Suppressor macrophage treated with lipopolysaccharide for 4 hours (primary cell): ENCODE measurements at places on chromosomes 11 and 22.

DNA sequence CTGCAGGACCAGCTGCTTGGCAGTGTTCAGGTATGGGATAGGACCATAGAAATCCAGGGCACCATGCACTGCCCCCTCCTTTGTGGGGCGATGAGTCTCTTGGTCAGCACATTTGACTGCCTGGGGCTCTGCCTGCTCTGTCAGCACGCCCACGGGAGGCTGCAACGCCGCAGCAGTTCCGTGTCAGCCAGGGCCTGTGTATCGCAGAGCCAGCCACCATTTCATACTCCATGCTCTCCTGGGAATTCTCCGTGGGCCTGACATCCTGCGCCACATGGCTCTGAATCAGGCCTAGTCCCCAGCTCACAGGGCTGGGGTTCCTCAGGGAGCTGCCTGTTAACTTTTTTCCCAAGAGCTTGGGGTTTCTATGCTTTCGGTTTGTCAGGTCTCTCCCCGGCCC is 16.9 kb upstream of the RELT start:
- no peak for DNase-seq

- DNase-seq, result peak; percentile 71
These were observed 1.3 kb downstream of the HIRA start for GRCh38 chr22:19429950-19430889.

DNA sequence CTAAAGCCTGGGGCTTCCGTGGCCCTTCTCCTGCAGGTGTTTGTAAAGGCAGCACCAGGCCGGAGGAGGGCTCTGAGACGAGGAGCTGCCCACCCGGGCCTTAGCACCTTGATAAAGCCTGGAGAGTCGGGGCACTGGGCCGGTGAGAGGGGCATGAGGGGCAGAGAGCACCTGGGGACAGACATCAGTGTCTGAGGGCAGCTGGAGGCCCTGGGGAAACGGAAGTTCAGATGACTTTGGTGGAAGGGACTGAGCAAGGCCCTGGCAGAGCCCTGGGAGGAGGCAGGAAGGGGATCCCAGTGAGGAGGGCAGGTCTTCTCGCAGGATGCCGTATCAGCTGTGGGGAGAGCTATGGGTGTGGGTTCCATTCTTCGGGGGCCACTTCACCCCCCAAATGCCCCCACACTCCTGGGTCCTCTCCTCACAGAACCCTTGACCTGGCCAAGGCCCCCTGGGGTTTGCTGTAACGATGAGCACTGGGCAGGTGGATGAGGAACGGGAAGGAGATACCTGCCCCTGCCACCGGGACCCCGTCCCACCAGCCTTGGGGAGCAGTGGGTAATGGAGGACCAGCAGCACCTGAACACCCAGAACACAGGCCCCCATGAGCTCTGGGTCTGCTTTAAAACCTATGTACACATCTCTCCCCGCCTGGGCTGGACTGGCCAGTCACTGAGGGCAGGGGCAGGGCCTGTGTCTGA is 7.4 kb downstream of the C1QTNF6 start:
- DNase-seq, result no peak

- no peak for DNase-seq
These were observed 403.9 kb upstream of the ANO3 start for GRCh38 chr11:25928076-25928475.

DNA sequence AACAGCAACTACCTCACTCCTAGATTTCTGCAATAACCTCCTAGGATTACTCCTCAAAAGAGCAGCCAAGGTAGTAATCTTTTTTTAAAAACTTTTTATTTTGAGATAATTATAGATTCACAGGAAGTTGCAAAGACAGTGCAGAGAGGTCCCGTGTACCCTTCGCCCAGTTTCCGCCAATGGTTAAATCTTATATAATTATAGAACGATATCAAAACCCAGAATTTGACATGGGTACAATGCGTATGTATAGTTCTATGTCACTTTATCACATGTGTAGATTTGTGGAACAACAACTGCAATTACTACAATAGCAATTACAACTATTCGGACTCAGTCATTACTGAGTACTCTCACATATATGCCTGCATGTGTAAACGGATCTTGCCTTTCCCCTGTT is 94.8 kb upstream of the APOA1 start:
- no peak for DNase-seq

- peak; percentile 56 for DNase-seq
These were observed 311 bp downstream of the BRD1 start for GRCh38 chr22:49827271-49827852.

- no peak for DNase-seq
These were observed 84.0 kb upstream of the RTL6 start for GRCh38 chr22:44582016-44582415.

GRCh38 chr11:61959678-61960077 is 7.8 kb downstream of the FTH1 start:
- DNase-seq, result no peak

- DNase-seq, result peak; percentile 55
These were observed 32.8 kb downstream of the PITPNB start for GRCh38 chr22:27885977-27886842.

DNA sequence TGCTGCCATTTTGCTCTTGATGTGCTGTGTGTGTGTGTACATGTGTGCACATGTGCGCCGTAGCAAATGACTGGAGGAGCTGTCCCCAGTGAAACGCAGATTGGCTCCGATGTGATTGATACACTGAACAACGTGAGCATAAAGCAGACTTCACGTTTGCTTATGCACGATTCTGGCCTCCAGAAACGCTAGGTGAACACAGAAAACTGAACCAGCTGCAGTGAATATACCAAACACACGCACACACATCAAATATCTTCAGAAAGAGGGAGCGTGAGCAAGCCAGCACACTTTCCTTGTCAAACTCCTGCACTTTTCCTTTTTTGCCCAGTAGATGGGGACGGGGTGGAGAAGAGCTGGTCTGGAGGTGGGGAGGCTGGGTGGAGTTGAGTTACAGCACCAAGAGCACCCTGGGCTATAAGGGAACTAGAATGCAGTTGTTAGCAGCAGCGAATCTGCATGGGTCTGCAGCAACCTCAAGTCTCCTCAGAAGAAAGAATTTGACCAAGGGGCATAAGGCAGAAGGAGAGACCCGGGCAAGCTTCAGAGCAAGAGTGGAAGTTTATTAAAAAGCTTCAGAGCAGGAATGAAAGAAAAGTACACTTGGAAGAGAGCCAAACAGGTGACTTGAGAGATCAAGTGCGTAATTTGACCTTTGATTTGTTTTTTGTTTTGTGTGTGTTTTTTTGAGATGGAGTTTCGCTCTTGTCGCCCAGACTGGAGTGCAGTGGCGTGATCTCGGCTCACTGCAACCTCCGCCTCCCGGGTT is 77.8 kb upstream of the CADM1 start:
- peak; percentile 3 for DNase-seq

DNA sequence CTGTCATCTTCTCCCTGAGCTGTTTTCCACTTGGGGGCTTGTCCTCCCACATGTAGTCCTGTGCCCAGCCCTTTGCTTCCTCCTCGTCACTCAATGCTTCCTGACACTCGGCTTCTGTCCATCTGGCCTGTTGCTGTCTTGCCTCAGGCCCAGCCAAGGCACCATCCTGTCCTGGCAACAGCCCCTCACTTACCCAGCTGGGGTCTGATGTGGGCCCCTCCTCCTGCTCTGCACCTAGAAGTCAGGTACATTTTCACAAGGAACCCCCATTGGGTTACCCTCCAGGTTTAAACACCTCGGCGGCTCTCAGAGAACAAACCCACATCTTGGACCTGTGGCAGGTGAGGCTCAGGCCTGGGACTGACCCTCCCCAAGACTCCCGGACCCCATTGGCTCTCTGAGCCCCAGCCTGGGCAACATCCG is 784.8 kb downstream of the TBC1D22A start:
- DNase-seq, result no peak

DNA sequence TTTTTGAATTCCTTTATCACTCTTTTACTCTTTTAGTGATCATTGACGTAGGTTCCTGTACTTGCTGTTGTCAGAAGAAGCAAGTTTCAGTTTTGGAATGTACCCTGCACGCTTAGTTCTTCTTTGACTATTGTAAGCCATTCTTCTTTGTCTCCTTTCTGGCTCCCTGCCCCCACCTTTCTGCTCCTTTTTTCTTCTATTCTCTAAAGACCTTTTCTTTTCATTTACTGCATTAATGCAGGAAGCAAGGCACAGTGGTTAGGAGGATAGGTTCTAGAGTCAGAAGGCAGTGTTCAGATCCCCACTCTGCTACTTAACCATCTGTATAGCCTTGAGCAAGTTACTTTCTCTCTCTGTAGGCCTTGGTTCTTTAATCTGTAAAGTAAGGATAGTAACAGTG is 33.7 kb upstream of the RAG2 start:
- DNase-seq, result no peak

DNA sequence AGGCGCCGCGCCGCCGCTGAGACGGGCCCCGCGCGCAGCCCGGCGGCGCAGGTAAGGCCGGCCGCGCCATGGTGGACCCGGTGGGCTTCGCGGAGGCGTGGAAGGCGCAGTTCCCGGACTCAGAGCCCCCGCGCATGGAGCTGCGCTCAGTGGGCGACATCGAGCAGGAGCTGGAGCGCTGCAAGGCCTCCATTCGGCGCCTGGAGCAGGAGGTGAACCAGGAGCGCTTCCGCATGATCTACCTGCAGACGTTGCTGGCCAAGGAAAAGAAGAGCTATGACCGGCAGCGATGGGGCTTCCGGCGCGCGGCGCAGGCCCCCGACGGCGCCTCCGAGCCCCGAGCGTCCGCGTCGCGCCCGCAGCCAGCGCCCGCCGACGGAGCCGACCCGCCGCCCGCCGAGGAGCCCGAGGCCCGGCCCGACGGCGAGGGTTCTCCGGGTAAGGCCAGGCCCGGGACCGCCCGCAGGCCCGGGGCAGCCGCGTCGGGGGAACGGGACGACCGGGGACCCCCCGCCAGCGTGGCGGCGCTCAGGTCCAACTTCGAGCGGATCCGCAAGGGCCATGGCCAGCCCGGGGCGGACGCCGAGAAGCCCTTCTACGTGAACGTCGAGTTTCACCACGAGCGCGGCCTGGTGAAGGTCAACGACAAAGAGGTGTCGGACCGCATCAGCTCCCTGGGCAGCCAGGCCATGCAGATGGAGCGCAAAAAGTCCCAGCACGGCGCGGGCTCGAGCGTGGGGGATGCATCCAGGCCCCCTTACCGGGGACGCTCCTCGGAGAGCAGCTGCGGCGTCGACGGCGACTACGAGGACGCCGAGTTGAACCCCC is 798 bp downstream of the BCR start:
- no peak for DNase-seq

GRCh38 chr11:73226297-73227006 is 8.4 kb downstream of the P2RY2 start:
- DNase-seq, result no peak

- no peak for DNase-seq
These were observed 48.9 kb downstream of the ST3GAL4 start for GRCh38 chr11:126404367-126404766.

DNA sequence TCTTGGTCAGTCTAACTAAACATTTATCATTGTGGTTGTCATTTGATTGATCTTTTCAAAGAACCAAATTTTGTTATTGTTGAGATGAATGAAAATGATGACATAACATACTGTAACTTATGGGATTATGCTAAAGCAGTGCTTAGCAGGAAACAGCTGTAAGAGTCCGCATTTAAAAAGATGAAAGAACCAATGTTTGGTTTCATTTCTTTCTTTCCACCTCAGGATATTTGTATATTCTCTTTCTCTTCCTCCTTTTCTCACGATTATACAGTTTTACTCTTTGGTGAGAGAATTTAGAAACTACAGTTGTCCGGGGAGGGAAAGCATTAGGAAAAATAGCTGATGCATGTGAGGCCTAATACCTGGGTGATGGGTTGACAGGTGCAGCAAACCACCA is 23.1 kb downstream of the PIH1D2 start:
- DNase-seq, result peak; percentile 77

GRCh38 chr11:1181853-1182535 is 24.2 kb downstream of the MUC5AC start:
- DNase-seq, result no peak

GRCh38 chr11:58392746-58393145 is 13.9 kb downstream of the OR5B3 start:
- DNase-seq, result no peak

- no peak for DNase-seq
These were observed at the start of gene SLC29A2 for GRCh38 chr11:66371627-66372415. Gene SLC29A2 (minus strand): TSS chr11:66371760. CDS start chr11:66371591, 169 bp downstream.

- no peak for DNase-seq
These were observed 131.1 kb downstream of the LDLRAD3 start for GRCh38 chr11:36074941-36075431.

DNA sequence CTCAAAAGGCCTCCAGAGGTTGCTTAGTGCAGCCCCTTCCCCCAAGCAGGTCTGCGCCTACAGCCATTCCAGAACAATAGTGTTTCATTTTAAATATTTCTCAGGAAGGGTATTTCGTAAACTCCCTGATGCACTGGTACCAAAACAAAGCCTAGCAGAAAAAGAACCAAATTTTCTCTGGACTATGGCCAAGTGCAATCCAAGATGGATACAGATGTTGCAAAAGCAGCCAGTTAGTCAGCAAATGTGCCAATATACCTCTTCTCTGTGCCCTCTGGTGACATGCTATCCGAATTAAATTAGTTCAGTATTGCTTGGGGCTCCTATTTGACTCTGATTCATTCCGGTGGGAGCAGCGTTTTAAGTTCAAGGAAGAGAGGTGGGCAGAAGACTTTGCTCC is 247.8 kb downstream of the NTM start:
- no peak for DNase-seq

GRCh38 chr22:37198258-37199102 is 10.4 kb upstream of the C1QTNF6 start:
- peak; percentile 90 for DNase-seq

DNA sequence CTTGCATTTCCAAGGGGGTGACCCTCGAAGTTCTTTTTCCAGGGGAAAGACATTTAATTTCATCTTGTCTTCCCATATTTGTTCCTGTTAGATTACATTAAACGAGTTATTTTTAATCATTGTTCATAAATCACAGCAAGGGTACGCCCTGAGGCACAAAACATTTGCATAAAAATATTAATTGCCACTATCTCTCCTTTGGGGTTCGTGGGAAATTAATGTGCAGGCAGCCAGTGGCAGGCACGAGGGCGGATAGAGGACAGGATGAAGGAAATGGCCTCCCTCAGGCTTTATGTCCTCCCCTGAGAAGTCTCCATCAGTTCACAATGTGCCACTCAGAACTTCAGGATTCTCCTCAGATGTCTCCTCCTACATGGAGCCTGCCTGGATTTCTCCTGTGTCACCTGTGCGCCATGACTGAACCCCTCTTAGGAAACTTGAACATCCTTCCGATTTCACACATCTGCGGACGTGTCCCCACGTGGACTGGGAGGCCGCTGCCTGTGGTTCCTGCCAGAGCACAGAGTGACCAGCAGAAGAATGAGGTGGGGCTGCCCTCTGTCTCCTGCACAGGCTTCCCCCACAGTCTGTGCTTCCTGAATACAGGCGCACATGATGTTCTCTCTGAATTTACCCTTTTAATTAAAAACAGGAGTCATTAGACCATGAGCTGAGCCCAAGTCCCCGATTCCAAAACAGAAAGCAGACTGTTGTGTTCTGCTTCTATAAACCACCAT is 1085.9 kb downstream of the TBC1D22A start:
- DNase-seq, result no peak

- DNase-seq, result no peak
These were observed 724 bp downstream of the ARFIP2 start for GRCh38 chr11:6480299-6480914.
